ELR (cell line): ENCODE measurements at places on chromosomes 2 and 18.

DNA sequence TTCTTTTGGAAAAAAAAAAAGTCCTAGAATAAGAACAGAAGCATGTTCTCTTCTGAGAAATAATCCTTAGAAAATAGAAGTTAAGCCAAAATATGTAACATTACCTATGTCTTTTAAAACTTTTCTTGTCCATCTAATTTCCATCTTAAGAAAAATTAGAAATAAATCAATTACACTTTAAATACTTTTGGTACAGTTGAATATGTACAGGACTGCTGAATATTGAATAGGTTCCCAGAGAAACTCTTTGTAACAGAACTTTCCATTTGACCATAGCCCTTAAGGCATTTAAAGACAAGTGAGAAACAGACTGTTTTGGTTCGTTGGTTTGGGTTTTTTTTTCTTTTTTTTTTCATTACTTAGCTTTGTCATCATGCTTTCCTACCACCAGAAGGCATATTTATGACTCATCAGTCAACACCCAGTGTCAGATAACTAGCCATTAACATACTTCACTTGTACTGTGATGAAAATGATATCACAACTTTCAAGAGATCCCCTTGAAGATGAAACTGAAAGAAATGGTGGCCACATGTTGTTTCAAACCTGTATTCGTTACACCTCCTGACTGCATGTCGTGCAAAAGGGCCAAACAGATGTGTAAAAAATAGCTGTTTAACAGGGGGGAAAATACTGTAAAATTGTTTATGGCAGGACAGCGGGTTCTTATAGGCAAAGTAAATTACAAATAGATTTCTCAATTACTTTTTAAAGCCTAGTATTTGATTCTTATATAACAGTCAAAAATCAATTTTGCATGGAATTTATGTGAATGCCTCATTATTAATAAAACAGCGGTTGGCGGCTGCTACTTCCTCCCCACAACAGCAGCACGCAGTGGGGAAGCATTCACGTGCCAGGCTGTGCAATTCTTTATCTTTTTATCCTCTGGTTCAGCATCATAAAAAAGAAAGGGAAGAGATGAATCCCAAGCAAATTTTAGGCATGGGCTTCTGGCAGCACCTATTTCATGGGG, 280.7 kb upstream of the HNRNPA3 start:
- peak; percentile 58 for DNase-seq

GRCh38 chr2:149587220-149587949, at the start of gene MMADHC:
MMADHC (minus strand) TSS chr2:149587775; CDS start chr2:149587097, 678 bp downstream.
- DNase-seq = peak; percentile 96

DNA sequence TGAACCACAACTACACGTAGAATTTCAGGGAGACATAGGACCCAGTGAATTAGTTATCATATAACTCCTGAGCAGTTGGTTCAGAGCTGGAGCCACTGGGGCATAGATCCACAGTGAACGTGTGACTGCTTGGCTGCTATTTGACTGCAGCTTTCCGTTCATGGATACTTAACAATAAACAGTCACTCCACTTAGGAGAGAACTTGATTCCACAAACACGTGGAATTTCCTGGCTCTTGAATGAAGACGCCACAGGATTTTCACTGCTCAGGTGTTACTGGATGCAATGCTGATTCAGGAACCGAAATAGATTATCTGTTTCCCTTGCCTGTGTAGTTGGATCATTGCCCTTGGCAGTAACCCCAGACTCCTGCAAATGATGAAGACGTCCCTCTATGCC, 679.1 kb upstream of the ZEB2 start:
- no peak for DNase-seq

GRCh38 chr2:127142663-127143630, 36.0 kb upstream of the BIN1 start:
- peak; percentile 12 for DNase-seq

- peak; percentile 4 for DNase-seq
Measured at GRCh38 chr2:183495589-183496267, 371.5 kb downstream of the NUP35 start.
